ENCODE measurements at places on chromosomes 3 and 15. TPM values are rescaled to one million over a fixed set of nuclear protein-coding genes. Genes with fewer than 3 reads are reported as not detected.

The SLC28A1 gene
- not detected for total RNA-seq

- peaks cover 5% of the 10 kb centered on the region for H3K36me3 ChIP-seq
- H3K4me1 ChIP-seq: peaks cover 34% of the 10 kb centered on the region
- H3K27me3 ChIP-seq: no peaks in the 10 kb centered on the region
- H3K27ac ChIP-seq: no peak overlapping the region
These were observed 1.1 kb upstream of the HAPLN3 start for GRCh38 chr15:88896333-88897033.

DNA sequence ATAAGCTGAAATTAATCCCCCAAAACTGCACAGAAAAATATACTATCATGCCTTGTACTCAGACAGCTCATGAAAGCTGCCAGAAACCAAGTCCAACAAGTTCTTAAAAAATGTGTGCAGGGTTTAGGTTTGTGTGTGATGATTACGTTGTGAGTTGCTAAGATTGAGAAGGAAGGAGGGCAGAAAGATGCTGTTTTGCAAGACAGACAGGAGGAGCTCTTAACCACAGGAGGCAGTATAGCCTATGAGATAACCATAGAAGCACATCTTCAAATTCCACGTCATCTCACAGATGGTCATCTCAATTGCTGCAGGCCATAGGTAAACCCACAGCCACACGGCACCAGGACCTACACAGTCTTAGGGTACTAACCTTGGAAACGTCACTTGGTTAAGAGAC lies 191.9 kb downstream of the STT3B start:
- no peaks in the 10 kb centered on the region for H3K36me3 ChIP-seq
- H3K27ac ChIP-seq: no peak overlapping the region
- peaks cover 7% of the 10 kb centered on the region for H3K27me3 ChIP-seq
- DNase-seq: no peak
- no peaks in the 10 kb centered on the region for H3K4me1 ChIP-seq
- no peak overlapping the region for H3K4me3 ChIP-seq

- H3K27ac ChIP-seq: peak overlapping the region; percentile 99
- H3K36me3 ChIP-seq: peaks cover 25% of the 10 kb centered on the region
- peak overlapping the region; percentile 53 for H3K4me3 ChIP-seq
- no peaks in the 10 kb centered on the region for H3K27me3 ChIP-seq
These were observed 29.6 kb downstream of the CPOX start for GRCh38 chr3:98563661-98564281.

- peaks cover 19% of the 10 kb centered on the region for H3K27me3 ChIP-seq
- no peaks in the 10 kb centered on the region for H3K4me1 ChIP-seq
- DNase-seq: peak; percentile 45
- H3K36me3 ChIP-seq: no peaks in the 10 kb centered on the region
- H3K27ac ChIP-seq: no peak overlapping the region
These were observed 59.4 kb downstream of the TMEM44 start for GRCh38 chr3:194573680-194574437.

GRCh38 chr15:55834331-55834730 lies 91.4 kb upstream of the PRTG start:
- H3K36me3 ChIP-seq: peaks cover 4% of the 10 kb centered on the region
- peaks cover 12% of the 10 kb centered on the region for H3K4me1 ChIP-seq
- no peak overlapping the region for H3K4me3 ChIP-seq
- no peak overlapping the region for H3K27ac ChIP-seq

Measured in activated CD4-positive, alpha-beta T cell treated with anti-CD3 and anti-CD28 coated beads, Interleukin-2, amount 10 ng/mL, durations not matched to agents 7 days and 5 days (primary cell).